Stimulated activated CD8-positive, alpha-beta memory T cell treated with anti-CD3 and anti-CD28 coated beads, Interleukin-7, amount 100 ng/mL, for 24 hours (primary cell): ENCODE measurements at places on chromosomes 12 and 14.

GRCh38 chr12:43087195-43088091 is 464.6 kb downstream of the ADAMTS20 start:
- DNase-seq: no peak

- DNase-seq: no peak
Observed at GRCh38 chr12:6193853-6194815, 6.1 kb upstream of the CD9 start.

DNA sequence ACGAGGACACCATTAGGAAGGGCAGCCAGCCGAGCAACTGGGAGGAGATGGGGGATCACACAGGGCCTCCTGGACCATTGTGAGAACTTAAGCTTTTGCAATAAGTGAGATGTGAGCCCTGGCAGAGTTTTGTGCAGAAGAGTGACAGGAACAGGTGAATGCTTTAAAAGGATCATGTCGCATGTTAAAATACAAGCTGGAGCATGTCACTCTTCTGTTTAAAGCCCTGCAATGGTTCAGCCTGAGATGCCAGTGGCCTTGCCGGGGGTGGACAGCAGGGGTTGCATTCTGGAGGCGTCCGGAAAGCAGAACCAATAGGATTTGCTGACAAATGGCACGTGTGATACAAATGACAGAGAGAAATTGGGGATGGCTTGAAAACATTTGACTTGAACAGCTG is 137.5 kb upstream of the RFLNA start:
- no peak for DNase-seq

GRCh38 chr12:12977231-12977630 is 22.8 kb downstream of the HEBP1 start:
- no peak for DNase-seq

DNA sequence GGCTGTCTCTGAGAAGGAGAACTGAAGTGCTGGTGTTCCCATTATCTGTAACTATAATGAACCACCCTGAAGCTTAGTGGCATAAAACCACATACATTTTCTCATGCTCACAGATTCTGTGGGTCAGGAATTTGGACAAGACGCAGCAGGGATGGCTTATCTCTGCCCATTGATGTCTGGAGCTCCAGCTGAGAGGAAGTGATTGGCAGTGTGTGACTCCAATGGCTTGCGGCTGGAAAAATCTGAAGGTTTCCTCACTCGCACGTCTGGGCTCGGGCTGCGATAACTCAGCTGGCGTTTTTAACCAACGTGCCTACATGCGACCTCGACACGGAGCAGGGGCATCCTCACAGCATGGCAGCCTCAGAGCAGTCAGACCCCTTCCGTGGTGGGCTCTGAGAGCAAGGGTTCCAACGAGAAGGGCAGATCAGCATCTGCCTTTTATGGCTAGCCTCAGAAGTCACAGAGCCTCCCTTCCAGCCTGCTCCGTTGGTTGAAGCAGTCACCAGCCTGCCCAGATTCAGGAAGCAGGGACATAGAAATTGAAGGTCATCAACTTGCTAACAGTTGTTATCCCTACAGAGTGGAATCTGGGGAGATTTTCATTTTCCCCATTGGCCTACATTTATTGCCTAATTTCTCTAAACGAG is 143.3 kb upstream of the BCL2L14 start:
- no peak for DNase-seq

- no peak for DNase-seq
Observed at GRCh38 chr14:91397965-91398591, 19.5 kb downstream of the CCDC88C start.

DNA sequence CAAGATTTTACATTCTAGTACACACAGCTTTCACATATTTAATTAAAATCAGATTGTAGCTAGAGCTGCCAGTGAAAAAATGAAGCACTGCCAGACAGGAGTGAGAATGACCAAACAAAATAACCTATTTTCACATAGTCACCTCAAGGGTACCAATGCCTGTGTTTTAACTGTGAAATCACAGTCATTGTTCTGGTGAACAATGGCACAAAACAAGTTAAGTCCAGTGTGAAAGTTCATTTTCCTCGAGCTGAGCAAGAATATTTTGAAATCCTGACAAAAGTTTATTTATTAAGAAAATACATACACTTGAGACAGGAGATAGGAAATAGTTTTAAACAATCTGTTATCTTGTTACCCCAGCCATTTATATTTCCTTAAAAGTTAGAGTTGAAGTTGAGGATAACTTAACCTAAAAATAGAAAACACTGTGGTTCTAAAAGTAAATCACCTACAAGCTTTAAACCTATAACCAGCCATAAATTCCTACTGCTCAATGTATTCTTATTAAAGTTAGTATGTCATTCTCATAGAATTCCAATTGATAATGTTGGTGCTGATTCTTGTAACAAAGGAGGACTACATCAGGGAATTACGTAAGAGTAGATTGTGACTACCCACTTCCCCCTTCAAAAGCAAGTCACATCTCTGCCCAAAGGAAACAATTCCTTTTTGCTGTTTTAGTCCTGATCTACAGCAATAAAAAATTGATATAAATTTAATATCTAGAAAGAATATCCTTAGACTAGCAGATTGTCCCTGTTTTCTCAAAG is 15.9 kb downstream of the DENND5B start:
- DNase-seq: no peak

DNA sequence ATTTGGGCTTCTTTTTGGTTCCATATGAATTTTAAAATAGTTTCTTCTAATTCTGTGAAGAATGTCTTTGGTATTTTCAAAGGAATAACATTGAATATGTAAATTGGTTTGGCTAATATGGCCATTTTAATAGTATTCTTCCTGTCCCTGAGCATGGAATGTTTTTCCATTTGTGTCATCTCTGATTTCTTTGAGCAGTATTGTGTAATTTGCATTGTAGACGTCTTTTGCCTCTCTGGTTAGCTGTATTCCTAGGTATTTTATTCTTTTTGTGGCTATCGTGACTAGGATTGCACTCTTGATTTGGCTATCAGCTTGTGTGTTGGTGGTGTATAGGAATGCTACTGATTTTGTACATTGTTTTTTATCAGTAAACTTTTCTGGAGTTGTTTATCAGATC is 601.9 kb downstream of the SNAPC1 start:
- DNase-seq: no peak

- no peak for DNase-seq
Observed at GRCh38 chr12:105322070-105322469, 8.4 kb upstream of the C12orf75 start.

- no peak for DNase-seq
Observed at GRCh38 chr12:72622556-72622955, 350.4 kb downstream of the TRHDE start.

- no peak for DNase-seq
Observed at GRCh38 chr12:53048033-53048779, 1.7 kb upstream of the TNS2 start.

- no peak for DNase-seq
Observed at GRCh38 chr12:62882696-62883095, 52.3 kb downstream of the PPM1H start.

DNA sequence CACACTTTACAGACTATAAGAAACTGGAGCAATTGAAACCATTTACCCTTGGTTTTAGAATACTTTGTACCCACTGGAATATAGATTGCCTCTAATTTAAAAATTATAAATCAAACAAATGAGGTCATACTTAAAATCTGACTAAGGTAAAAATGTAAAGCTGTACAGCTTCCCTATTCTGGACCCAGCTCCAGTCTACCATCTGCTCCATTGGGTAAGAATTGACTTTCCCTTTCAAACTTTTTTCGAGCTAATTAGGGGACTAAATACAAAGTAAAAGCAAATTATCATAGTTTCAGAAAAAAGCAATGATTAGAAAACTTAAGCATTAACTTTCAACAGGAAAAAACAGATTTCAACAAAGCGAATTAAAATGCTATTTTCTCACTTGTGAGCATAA is 4.3 kb downstream of the KRR1 start:
- DNase-seq: no peak

DNA sequence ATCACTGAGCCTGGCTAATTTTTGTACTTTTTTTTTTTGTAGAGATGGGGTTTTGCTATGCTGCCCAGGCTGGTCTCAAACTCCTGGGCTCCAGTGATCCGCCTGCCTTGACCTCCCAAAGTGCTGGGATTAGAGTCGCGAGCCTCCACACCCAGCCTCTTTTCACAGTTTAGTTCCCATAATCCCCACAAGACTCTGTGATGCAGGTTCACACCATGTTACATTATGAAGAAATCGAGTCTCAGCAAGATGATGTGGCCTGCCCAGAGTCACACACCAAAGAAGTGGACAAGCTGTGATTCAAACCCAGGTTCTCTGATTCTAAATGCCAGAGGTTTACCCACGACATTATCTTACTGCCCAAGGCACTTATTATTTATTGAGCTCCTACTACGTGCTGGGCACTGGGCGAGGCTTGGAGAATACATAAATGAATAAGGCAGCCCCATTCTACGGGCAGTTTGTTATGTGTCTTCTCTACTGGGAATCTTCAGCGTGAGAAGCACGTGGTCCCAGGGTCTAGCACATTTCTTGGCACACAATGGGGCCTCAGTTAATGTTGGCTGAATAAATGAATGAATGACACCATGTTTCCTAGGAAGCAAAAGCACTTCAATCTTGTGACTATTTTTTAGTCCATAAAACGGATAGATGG is 23.5 kb upstream of the OASL start:
- DNase-seq: no peak

GRCh38 chr12:120321382-120322202 is 6.0 kb downstream of the PLA2G1B start:
- no peak for DNase-seq

DNA sequence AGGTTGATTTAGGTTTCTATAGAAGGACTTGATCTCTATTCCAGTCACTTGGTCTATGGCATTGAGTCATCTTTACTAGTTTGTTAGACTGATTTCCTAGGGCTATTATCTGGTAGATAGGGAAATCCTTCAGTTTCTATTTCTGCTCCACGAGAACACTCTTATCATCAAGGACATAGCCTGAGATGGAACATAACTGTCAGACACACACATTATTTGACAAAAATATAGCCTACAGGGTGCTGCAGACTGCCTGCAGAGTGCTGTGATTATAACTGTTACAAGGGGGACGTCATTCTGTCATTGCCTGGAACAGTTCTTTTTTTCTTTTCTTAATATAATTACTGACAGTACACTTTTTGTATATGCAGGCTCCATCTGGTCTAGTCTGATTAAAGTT is 82.0 kb downstream of the TMEM117 start:
- no peak for DNase-seq

- DNase-seq: no peak
Observed at GRCh38 chr12:51071663-51072062, 11.7 kb downstream of the CSRNP2 start.

GRCh38 chr14:67852926-67853604 is 33.5 kb downstream of the RAD51B start:
- no peak for DNase-seq
